Mammary epithelial cell (primary cell): ENCODE measurements at places on chromosomes 5 and 9. TPM values are rescaled to one million over a fixed set of nuclear protein-coding genes. Genes with fewer than 3 reads are reported as not detected.

LVRN gene
- polyA plus RNA-seq = not detected

GRCh38 chr5:171309276-171310211, 496 bp downstream of the TLX3 start:
- no peak for DNase-seq

DNA sequence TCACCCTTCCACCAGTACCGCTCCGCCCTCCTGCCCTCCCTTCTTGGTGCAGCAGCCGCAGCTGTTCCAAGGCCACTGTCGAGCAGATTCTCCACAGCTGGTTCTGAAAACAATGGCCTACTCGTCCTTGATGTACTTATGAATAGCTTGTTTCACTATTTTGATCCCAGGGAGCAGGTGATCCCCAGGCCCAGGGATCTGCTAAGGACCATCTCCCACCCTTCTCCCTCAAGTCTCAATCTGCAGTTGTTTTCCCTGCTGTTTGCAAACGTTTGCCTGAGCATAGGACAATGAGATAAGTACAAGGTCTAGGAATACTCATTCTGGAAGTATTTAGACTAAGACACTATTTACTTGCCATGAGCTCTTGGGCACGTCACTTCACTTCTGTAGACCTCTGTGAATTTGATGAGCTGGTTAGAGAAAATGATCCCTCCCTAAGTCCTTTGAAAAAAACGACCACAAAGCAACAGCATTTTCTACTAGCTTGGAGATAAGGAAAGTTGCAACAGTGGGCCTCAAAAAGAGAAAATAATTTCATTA, 1.8 kb downstream of the LURAP1L start:
- no peak for DNase-seq

GRCh38 chr5:141757402-141757801, 75.4 kb upstream of the ARAP3 start:
- peak; percentile 62 for DNase-seq

DNA sequence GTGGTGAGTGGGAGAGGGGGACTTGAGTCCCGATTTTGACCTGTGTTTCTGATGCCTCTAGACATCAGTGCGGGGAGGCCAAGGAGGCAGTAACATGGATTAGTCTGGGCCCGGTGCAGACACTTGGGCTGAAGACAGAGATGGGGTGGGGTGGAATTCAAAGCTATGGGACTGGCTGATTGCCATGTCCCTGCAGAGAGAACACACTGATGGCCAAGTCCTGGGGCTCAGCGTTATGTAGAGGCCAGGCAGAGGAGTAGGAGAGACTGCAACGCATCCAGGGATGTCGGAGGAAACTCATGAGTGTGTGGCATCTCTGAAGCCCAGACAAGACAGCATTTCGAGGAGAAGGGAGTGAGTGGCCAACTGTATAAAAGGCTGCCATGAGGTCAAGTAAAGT, 30.1 kb downstream of the PSD2 start:
- DNase-seq = no peak

GRCh38 chr5:82862261-82862660, 214.9 kb downstream of the TMEM167A start:
- DNase-seq = no peak

DNA sequence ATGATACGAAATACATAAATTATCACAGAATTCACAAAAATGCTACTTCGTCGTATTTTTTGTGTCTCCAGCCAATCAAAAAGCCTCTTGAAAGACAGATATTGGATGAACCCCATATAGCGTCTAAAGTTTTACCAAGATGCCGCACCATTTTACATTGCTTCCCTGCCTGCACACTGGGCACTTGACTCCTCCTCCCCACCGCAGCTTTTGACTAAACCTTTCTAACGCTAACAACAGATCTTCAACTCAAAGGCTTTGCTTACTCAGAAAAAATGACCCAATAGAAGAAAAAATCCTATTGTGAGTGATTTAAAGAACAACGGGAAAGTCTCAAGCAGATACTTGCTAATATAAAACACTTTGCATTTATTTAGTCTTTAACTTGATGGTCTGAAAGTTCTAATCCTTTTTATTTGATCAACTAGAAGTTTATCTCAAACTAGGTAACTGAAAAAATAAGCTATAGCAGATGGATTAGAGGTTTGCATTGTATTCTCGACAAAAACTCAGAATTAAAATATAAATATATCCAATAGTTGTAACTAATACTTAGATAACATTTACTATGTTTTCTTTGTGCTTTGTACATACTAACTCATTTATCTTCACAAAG, 609.1 kb upstream of the DMAC1 start:
- no peak for DNase-seq

DNA sequence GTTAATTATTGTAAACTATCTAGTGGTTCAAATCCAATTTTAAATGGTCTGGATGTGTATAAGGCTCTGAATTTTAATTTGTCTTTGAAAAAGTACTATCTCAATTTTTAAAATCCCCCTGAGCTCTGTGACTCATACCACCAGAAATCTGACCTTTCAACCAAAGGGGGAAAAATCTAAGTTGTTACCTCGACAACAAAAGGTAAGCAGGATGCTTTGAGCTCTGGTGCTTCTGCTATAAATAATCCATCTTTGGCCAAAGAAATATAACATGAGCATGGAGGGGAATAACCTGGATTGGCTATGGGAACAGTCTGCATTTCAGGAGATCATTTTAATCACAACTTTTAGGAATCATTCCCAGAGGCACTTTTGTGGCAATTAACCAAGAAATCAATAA, 76.3 kb upstream of the PCSK1 start:
- peak; percentile 15 for DNase-seq

GRCh38 chr9:26656003-26656870, 236.4 kb downstream of the CAAP1 start:
- DNase-seq = no peak

NUTM2F gene
- not detected for polyA plus RNA-seq

CBY3 gene
- polyA plus RNA-seq = not detected

DNA sequence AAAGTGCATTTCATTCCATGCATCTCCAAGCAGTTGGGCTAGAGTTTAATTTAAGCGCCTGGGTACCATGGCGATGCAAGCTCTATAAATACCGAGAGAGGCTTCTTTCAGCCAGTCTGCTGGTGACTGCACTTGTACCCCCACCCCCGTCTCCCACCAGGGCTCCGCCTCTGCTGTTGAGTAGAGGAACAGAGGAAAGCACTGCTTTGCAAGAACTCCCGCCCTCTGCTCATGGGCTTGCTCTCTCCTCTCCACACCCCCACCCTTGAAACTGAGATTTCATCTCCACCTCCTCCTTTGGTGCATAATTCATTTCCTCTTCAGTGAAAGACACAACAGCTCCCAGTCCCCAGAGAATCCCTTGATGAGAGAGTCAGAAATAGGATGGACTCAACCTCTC, 5.1 kb upstream of the WWC1 start:
- DNase-seq = no peak

GRCh38 chr5:17037751-17038150, 101.7 kb upstream of the MYO10 start:
- peak; percentile 63 for DNase-seq

BNC2 gene
- polyA plus RNA-seq = 0.03 TPM

- no peak for DNase-seq
Measured at GRCh38 chr5:144198386-144198785, 27.7 kb downstream of the KCTD16 start.

NDUFA8 gene
- polyA plus RNA-seq = 111 TPM
